ENCODE measurements at places on chromosomes 1 and 21. TPM values are rescaled to one million over a fixed set of nuclear protein-coding genes. Genes with fewer than 3 reads are reported as not detected.

DNA sequence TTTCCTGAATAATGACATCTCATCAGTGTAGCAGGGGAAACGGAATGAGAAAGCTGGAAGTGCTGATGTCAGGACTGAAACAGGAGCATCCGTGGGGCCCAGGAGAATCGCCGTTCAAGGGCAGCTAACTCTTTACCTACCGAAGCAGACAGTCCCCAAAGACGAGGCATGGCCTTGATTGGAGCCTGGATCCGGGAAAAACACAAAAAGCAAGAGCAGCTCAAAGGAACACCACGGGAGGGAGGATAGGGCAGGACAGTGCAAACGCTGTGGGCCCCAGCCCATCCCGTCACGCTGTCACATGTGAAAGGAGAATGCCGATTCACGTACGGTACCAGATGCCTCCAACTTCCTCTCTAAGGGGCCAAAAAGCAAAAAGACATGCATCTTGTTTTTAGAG lies 34.9 kb downstream of the WNT9A start:
- DNase-seq: no peak

- DNase-seq: no peak
These were observed 6.0 kb downstream of the CCDC24 start for GRCh38 chr1:43997295-43997999.

- no peak for DNase-seq
These were observed 33.9 kb downstream of the TMEM63A start for GRCh38 chr1:225848030-225848955.

DNA sequence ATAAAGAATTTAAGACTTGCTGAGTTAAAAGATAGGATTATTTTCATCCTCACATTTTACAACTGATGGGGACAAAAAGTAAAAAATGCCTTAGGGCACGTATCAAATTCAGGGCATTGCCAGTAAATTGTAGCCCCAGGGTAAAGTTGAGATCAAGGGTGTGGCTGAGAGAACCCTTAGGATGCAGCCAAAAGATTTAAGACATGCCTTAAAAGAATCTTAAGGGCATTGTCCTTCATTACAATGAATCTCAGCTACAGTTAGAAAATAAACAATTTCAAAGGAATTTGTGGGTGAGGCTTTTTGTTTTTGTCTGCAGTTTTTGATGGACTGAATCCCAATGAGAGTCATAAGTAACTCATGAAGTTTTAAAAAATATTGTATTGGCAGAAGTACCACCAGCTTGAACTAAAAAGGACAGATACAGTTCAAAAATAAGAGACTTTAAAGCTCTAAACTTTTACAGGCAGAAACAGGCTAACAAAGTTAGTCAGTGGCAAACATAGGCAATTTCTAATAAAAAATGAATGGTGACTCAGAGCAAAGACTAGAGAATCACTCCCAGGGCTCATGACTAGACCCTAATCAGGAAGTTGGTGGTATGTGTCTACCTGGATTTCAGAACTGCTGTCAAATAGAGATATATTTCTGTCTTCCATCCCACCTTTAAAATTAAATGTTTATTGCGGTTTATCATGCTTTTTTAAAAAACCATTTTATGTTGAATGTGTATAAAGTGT lies 165.1 kb upstream of the SNX7 start:
- DNase-seq: no peak

DNA sequence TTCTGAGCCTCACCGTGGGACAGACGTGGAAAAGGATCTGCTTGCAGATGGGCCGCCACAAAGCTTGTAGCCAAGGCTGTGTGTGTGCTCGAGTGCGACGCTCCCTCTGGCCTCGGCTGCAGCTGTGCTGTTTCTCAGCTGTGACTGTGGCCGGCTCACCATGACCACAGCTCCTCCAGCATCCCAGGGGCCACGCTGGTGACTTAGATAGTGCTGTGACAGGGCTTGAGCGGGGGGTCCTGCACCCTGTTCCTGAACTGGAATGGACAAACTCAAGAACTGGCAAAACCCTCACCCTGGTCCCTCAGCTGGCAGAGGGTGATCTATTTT lies 17.4 kb upstream of the ACTRT2 start:
- no peak for DNase-seq

LINGO4 gene
- 0.43 TPM for total RNA-seq

GRCh38 chr1:97004054-97004453 lies 282.5 kb downstream of the PTBP2 start:
- DNase-seq: no peak

GRCh38 chr1:154747740-154748404 lies 122.2 kb downstream of the KCNN3 start:
- DNase-seq: no peak

DNA sequence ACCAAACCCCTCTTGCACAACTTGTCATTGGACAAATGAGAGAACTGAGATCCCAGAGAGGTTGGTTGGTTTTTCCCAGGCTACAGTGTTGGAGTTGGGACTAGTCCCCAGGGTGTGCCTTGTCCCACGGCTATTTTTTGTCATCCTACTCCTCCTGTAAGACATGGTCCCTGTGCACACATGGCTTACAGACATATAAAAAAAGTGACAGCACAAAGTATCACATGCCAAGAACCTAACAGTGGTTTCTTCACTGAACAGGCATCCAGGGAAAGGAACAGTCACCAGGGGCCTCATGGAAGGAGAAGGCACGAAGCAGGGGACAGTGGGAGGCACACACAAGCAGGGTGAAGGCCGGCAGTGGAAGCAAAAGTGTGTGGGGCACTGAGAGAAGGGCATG lies 36.5 kb downstream of the SERBP1 start:
- no peak for DNase-seq

GRCh38 chr1:47997289-47998200 lies at the start of gene TRABD2B:
TRABD2B (minus strand) TSS chr1:47997385.
- peak; percentile 91 for DNase-seq

DNA sequence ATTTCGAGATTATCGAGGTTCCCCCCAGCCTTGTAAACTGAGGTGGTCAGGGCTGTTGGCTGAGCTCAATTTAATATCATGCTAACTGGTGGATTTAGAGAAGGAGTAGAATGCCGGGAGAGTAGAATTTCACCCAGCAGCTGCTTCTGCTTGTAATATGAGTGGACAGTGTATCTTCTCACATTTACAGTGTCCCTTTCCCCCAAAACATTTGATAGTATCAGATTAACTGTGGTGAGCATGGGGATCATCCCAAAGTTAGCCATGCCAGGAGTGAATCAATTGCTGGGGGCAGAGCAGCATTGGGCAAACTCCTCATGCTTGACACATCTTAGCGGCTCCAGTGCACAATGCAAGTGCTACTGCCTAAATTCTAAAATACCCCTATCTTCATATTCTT lies 9.2 kb upstream of the PPFIA4 start:
- no peak for DNase-seq

DNA sequence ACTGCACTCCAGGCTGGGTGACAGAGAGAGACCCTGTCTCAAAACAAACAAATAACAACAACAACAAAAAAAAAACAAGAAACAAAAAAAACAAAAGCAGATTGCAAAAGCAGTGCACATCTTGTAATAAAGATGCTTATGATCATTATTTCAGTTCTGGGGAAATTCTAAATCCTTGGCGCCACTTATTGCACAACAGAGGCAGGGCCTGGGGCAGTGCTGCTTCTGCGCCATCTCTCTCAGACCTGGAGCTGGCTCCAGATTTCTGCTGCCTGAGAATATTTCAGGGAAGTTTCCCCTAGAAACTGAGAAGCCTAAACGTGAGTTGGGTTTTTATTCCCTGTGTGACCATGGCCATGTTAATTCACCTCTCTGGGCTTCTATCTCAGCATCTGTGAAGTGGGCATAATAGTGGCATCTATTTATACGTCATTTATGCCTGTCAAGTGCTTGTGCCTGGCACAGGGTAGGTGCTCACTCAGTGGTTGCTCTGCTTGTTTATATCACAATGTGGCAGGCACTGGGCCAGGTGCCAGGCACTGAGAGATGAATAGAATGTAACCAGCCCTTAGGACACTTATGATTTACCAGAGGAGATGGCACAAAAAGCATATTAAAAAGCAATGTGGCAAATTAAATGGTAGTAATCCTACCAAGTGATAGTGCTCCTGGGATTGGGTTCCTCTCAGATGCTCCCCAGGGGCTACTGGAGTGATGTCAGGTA lies 67.9 kb downstream of the MDM4 start:
- DNase-seq: no peak

DNA sequence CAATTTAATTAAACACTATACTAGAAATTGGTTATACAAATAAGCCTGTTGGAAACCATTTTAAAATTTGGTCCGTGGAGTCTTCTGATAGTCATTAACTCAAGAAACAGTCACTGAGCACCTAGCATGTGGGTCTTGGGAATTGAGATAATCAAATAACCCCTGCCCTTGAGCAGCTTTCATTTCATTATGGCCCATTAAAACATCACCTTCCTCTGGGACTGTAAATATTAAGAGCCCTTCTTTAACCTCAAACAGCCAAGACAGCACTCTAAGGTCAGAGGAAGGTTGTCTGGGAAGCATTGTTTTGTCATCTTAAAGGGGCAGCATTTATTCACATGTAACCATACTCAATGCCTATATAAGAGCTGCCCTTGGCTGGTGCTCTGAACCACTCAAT lies 610.3 kb upstream of the USP24 start:
- DNase-seq: no peak

KRTAP13-2 gene
- total RNA-seq: not detected

GRCh38 chr1:170663404-170664092 lies 383 bp upstream of the PRRX1 start:
- no peak for DNase-seq

ANGPTL3 gene
- total RNA-seq: not detected

ZBED6 gene
- total RNA-seq: 18.4 TPM

BEND5 gene
- 3.2 TPM for total RNA-seq

DNA sequence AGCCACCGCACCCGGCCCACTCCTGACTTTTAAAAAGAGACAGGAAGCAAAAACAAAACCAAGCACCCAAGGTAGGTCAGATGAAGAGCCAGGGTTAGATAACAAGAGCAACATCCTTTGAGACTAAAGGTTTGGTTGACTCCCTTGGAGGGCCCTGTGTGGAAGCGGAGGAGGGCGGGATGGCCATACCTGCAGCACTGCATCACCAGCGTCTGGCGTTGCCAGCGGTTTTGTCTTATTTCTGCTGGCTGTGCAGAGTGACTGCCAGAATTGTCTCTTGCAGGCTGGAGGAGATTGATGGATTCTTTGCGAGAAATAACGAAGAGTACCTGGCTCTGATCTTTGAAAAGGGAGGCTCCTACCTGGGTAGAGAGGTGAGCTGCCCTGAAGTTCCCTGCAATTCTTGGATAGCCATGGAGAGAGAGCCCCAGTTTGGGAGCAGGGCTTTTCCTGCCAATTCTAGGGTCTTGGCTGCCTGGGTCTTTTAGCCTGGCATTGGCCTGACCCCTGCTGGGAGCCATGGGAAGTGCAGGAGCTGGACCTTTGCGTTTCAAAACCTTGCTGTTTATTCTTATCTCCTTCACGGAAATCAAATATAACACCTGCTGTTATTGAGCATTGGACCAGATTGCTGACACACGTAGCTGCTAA lies 24.0 kb downstream of the QSOX1 start:
- peak; percentile 86 for DNase-seq

FCRL4 gene
- not detected for total RNA-seq

IVL gene
- not detected for total RNA-seq

SEC16B gene
- total RNA-seq: 1.3 TPM

DNA sequence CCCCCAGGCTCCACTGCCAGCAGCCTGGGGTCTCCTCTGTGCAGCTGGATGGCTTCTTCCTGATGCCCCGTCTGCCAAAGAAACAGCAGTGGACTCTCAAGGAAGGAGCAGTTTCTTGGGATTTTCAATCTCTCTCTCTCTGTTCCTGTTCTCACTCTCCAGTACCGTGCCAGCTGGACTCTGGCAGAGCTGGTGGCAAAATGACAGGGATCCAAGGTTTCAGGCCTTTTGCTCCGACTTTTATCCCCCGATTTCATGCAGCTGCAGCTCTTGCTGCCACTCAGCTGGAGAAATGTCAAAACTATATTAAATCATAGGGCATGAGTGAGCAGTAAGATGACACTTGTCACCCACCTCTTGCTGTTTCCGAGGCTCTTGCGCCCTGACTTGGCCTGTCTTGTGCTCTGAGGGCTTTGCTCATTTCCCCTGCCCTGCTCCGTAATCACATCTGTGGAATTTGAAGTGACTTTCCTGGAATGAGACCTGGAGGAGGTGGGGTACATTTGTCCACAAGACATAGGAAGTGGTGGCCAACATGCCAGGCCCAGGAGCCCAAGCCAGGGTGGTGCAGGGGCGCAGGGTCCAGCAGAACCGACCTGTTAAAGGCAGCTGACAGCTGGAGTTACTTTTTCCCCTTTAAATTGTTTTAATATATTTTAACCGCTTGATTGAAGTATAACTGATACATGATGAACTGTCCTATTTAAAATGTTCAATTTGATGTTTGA lies 576.2 kb downstream of the PTPRU start:
- DNase-seq: peak; percentile 41

COQ8A gene
- total RNA-seq: 168 TPM

SPATA45 gene
- total RNA-seq: not detected

DNA sequence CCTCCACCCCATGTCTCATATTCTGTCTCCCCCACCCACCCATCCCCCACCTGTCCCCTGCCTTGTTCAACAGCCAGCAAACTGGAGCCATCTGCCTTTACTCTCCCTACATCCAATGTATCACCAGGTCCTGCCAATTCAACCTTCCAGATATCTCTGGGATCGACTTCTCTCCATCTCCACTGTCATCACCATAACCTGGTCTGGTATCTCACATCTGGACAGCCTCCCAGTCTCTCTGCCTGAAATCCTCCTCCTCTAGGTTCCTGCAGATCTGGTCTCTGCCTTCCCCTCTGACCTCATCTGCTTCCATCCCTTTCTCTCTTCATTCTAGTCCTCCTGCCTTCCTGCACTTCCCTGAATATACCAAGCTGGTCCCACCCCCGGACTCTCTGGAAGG lies 22.2 kb upstream of the CDCA8 start:
- DNase-seq: no peak

- no peak for DNase-seq
These were observed 26.1 kb downstream of the EGLN1 start for GRCh38 chr1:231395998-231396390.

Measured in cardiac septum (tissue), 1 donor.